Activated CD4-positive, alpha-beta T cell treated with anti-CD3 and anti-CD28 coated beads for 36 hours (primary cell): ENCODE measurements at places on chromosomes 7 and 10.
A peak's percentile ranks its signal among the peaks of the same experiment; 100 is the strongest.

DNA sequence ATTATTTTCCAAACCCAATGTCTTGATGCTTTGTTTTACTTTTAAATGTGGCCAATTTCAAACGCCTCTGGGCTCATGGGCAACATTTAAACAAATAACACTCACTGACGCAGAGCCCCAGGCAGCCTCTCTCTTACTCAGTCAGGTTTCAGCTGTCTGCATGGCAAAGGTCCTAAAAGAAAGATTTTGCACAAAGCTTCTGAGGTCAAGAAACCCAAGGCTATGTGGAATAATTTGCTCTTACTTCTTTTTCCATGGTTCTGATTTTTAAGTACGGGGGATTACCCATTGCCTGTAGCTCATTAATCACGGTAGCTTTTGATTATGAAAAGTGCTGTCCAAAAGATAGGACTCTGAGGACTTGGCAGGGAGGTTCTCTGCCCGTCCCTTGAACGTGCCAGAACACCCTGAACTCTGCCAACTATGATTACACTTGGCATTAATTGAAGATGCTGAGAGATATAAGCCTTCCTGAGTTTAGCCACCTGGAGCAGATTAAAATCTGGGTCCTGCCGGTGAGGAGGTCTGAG lies 14.1 kb upstream of the MSRB2 start:
- DNase-seq: no peak

- no peak for DNase-seq
Observed at GRCh38 chr7:93092757-93093370, 24.9 kb downstream of the SAMD9 start.

DNA sequence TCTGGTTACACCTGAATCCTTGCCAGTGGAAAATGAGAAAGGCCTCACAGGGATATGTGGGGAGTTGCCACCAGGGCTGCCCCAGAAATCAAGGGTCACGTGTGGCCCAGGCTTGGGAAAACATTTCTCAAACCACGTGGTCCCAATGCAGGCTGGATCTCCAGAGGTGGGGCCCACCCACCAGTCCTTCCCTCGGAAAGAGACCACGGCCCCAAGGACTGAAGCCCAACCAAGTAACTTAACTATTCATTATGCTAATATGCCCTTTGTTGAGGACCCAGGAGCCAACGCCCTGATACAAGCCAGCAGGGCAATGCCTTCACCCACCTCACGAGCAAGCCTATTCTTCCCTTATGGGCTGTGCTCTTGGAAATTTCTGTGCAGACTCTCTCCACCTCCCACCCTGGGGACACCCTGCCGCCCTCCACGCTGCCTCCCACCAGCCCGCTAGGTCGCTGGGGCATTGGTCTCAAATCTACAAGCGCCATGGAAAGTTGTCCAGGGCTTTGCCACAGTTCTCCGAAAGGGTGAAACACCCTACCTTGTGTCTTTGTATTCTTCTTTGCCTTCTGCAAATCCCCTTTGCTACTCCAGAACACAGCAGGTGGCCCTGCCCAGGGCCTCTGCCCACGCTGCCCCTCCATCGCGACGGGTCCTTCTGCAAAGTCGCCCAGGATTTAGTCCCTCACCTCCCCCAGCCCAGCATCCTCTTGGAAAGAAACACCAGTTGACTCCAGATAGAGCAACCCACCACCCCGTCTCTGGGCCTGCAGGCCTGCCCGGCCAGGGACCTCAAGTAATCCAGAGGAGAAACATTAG lies 8.8 kb downstream of the TNS3 start:
- no peak for DNase-seq

DNA sequence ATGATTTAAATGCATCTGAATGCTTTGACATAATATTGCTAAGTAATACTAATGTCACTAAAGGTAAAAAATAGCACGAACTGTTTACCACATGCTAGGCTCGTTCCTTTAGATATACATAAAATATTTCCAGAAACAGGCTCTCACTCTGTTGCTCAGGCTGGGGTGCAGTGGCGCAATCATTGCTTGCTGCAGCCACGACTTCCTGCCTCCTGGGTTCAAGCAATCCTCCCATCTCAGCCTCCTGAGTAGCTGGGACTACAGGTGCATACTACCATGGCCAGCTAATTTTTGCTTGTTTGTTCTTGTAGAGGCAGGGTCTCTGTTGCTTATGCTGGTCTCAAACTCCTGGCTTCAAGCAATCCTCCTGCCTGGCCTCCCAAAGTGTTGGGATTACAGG lies 183.3 kb downstream of the SGMS1 start:
- DNase-seq: no peak

DNA sequence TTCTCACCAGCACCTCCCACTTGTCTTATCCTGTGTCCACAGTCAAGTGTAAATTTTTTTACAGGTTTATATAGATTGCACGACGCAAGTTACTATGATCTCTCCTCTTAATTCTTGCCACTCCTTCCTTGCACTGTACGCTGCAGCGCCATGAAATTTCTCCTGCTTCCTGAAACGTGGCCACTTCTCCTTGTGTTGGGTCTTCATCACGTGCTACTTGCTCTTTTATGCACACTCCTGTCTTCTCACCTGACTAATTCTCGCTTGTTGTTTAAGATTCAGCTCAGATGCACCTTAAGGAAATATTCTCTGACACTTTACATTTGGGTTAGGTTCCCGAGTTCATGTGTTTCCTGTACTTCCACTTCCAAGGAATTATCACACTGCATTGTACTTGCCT lies 76.5 kb upstream of the ODAD2 start:
- no peak for DNase-seq

GRCh38 chr7:149261316-149261828 lies 624 bp upstream of the ZNF783 start:
- DNase-seq: peak; percentile 61

DNA sequence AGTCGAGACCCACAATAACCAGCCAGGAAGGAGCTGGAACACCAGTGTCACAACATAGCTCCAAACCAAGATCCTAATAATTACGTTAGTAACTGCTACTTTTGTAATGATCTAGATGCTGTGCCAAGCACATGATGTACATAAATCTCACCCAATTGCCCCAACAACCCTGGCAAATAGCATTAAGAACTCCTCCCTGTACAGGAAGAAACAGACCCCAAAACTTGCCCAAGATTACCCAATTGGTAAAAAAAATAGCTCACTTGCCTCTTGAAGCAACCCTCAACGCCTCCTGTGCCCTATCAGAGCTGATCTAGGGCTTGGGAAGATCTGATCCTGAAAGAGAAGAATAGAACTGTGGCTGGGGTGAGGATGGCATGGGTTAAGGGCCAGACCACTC lies 628.7 kb upstream of the AUTS2 start:
- no peak for DNase-seq

DNA sequence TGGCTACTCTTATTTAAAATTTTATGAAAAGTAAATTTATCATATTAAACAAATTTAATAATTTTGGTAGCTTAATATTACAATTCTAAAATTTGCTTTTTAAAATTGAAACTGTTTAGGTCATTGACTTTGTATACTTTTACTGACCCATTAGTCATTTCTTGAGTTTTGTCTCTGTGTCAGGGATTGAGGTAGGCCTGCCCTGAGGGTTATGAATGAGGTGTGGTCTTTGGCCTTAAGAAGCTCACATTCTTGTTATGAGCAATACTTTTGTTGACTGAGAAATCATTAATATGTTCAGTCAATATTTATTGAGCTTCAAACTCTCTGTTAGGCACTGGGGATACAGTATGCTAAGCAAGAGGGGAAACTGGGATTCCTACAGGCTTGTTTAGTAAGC lies 47.0 kb upstream of the RPA3 start:
- no peak for DNase-seq
